Ammon's horn (tissue), 1 donor: ENCODE measurements at places on chromosomes 2 and 18.

DNA sequence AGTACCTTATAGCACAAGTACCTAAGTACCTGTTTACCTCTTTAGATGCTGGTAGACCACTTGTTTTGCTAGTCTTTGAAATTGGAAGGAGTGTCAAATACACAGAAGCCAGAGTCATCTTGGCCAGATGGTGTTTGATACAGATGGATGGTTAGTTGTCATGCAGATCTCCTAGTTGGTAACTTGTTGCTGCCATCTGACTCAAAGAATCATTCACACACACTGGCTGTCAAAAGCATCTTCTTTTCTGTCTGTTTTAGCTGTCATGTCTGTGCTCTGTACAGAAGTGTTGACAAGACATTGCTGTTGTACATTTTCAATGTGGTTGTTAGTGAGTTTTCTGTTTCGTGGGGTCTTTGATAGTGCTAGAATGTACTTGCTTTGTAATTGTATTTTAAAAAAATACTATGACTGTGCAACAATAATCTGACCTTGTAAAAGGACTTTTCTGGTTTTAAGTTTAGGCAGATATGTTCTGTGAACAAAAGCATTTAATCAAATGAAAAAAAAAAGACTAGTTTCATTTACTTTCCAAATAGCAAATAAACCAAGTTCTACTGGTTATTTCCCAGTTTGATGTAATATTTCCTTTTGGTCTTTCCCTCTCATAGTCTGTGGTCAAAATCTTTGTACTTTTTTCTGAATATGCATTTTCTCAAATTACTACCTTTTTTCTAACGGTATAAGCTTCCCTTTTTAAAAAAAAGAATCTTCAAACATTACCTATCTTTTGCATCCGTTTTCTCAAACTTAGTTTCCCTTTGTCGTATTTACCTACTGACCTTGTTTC is 39.9 kb downstream of the TANK start:
- DNase-seq, result peak; percentile 18

GRCh38 chr2:382728-383022 is 94.8 kb upstream of the ALKAL2 start:
- DNase-seq, result no peak

GRCh38 chr2:100109986-100110613 is 32.3 kb downstream of the AFF3 start:
- DNase-seq, result no peak

DNA sequence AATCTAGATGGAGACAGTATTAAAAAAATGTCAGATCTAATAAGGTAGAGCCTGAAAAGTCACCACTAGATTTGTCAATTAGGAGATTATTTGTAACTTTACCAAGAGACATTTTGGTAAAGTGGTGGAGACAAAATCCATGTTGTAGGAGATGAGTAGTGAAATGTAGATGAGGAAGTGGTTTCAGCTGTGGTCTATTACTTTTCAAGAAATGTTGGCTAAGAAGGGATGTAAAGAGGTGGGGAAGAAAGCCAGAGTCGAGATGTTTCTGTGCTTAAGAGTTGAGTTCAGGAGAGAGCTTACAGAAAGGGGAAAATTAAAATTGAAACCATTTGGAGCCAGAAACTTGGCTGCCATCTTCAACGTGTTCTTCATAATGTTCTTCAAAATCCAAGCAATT is 22.2 kb downstream of the ACVR2A start:
- DNase-seq, result no peak

GRCh38 chr2:172896661-172897081 is 161.0 kb downstream of the RAPGEF4 start:
- no peak for DNase-seq

- no peak for DNase-seq
These were observed 1.5 kb downstream of the ACTR3 start for GRCh38 chr2:113891265-113891959.

DNA sequence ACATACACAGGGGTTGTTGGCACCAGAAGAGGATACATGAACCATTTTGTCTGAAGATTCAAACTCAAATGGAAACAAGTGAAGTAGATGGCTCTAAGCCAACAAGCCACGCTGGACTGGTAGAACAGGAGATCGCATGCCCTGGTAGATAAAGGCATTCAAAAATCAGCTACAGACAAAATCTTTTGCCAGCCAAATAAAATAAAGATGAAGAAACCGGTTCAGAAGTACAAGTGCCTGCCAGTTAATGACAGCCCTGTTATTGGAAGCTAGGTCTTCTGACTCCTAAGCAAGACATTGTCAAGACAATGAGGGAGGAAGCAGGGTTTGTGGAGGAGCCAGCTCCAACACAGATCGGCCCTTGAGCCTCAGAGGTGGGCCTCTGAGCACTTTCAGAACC is 52.3 kb downstream of the EHD3 start:
- no peak for DNase-seq

DNA sequence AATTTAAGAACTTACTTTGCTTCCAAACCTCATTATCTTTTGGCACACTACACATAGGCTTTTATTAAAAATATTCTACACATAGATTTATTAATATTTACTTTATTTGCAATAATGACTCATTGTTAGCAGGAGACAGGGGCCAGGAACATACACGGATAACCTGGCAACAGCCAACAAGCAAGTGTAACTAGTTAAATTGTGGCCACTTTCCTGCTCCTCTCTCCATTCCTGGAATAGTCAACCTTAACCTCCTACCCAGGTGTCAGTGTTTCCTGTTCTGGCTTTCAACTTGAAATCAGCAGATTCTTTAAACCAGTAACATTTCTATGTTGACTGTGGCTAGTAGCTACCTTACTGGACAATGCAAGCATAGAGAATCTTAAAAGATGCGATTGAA is 26.5 kb downstream of the ACVR1 start:
- DNase-seq, result no peak

DNA sequence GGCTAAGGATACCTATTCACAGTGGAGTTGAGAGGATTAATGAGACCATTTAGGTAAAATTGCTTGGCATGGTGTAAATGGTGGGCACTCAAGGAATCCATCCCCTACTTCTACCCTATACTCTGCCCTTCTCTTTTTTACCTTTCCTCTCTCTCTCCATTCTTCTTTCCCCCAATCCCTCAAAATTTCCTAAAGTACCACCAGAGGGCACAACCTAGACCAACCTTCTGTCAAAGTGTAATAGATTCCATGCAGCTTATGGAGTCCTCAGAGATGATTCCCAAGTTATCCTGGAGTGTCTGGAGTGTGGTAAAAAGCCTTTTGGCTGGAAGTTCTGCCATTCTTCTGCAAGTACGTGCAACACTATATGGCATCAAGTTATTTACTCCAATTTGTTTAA is 33.0 kb upstream of the CCDC195 start:
- DNase-seq, result no peak

- DNase-seq, result no peak
These were observed 86.5 kb downstream of the CDCA7 start for GRCh38 chr2:173441222-173441621.

- peak; percentile 90 for DNase-seq
These were observed 170.0 kb downstream of the DNAH7 start for GRCh38 chr2:195898505-195899191.

DNA sequence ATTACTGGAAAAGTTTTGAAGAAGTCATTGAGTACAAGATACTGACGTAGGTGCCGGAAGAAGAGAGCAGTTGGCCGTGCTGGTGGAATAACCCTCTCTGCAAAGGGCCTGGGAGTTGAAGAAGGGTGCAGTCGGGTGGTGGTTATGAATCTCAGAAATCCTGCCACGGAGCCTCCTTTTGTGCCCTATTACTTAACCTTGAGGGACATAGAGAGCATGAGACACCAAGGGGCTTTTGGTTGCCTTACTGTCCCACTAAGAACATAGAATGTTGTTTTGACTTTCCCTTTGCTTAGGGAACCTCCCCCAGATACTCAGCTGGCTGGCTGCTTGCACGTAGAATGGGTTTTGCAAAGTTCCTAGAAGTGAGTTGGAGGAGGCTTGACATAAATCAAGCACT is 1.3 kb upstream of the CD28 start:
- DNase-seq, result no peak
